Right renal pelvis (tissue), 4 donors: ENCODE measurements at places on chromosomes 2 and 18. TPM values are rescaled to one million over a fixed set of nuclear protein-coding genes. Genes with fewer than 3 reads are reported as not detected.

GRCh38 chr2:42421157-42421485 is 60.1 kb upstream of the COX7A2L start:
- DNase-seq: no peak

DNA sequence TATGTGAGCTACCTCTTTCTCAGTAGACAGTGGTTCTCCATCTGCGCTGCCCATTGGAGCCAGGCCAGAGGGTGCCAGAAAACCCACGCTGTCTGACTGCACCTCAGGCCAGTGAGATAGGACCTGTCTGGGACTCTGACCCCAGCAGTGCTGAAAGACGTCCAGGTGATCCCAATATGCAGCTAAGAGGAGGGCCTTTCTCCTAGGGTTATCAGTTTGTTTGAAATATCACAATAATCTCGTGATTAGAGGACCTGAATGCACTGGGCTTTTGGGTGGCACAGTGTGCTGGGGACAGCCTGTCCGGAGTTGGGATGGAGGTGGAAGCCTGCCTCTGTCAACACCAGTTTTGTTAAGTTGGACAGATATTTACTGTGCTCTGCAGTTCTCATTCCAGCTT is 216.3 kb downstream of the LDLRAD4 start:
- DNase-seq: no peak

DNA sequence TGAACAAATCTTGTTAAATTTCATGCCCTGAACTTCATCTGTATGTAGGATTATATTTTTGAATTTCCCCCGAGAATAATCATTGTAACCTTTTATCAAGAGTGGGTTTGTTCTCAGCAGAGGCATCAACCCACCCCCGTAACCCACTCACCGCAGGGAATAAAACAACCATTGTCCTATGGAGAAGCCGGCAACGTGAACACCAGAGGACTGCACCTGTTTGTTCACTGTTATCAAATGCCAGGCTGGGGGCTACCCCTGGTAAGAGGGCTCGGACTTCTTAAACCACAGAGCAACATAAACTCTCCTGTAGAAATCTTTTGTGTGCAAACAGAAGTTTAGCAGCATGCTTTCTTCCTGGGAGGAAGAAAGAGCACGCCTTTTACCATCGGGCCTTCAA is 610.4 kb downstream of the ERBB4 start:
- DNase-seq: no peak

DNA sequence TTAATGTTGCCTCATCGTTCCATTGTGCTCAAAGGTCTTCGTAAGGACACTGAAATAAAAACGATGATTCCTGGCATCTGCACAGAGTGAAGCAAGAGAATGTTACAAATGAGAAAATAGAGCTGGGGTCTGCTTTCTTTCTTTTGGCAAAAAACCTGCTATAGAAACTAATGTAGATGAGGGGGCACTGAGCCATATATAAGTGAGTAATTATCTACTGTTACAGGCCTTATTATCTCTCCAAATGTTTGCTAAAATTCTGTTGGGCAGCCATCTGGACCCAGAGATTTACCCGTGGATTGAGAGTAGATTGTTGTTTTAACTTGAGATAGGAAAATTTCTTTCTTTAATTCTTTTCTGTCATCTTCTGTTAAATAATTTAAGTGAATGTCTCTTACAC is 472.5 kb upstream of the PIK3C3 start:
- DNase-seq: no peak

ZAP70 gene
- 1.7 TPM for polyA plus RNA-seq

GRCh38 chr2:20623741-20624155 is 27.1 kb downstream of the HS1BP3 start:
- DNase-seq: no peak

PECR gene
- polyA plus RNA-seq: 45.9 TPM

DNA sequence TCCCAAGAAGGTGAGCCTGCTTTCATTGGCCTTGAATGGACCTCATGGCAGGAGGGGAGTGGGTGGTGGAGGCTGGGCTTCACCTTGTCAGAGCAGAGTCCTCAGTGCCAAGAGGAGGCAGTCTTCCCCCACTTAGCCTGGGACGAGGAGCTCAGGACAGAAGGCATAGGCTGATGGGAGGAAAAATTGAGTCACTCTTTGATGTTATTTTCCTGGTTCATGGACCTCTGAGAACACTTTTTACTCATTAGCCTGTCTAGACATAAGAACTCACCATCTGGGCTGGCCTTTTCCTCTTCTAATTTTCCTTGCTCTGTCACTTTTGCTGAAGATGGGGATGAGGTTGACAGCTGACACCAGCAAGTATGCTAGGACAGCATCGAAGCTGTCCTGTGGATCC is 225.7 kb upstream of the TNP1 start:
- no peak for DNase-seq

NIF3L1 gene
- polyA plus RNA-seq: 49.7 TPM

SP140 gene
- polyA plus RNA-seq: 0.50 TPM

DNA sequence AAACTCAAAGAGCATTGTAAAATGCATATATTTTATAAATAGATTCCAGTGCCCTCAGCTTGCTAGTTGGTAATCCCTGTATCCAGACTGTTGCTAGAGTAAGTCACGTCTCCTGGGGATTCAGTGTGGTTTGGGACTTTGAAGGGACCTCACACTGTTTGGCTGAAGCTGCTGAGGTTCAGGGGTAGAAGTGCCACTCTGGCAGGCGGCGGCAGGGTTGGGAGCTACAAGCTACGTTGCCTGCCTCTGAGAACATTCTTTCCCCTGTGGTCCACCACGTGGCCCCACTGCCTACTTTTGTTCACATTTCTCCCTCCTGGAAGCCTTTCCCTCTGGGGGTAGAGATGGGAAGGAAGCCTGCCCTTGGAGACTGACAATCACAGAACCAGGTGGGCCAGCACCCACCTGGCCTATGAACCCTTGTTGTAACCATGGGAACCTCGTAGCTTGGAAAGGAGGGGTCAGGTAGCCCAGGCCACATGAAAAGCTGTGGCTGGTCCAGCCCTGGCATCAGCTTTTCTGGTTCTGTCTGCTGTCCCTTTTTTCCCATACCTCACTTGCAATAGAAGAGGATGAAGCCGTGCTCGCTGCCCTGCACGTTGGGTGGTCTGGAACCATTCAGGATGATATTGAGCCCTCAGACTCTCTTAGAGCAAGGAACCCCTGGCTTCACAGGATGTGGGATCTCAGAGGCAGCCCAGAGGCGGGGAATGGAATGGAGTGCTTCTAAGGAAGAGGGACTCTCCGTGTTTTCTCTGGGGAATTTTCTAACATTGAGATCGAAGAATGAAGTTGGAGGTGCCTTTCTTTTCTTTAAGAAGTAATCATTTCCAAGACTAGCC is 2.9 kb downstream of the RNF144A start:
- no peak for DNase-seq

UGT1A10 gene
- 0.03 TPM for polyA plus RNA-seq

ABCG5 gene
- polyA plus RNA-seq: 0.46 TPM

DNA sequence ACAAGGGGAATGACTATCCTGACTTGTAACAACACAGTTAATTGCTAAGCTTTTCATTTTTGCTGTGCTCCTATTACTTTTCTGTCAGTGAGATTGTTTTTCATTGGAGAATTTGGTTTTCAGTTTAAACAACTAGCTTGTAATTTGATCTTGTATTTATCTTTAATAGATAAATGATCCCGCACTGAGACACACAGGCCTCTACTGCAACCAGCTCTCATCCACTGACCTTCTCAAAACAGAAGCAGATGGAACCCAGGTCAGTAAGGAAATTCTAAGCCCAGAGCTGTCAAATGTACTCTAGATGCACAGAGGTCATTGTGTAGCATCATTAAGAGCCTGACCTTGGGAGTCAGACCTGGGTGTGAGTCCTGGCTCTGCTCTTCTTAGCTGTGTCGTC is 30.7 kb downstream of the PTRHD1 start:
- DNase-seq: no peak

NFU1 gene
- 64.6 TPM for polyA plus RNA-seq

VIT gene
- not detected for polyA plus RNA-seq

- DNase-seq: no peak
Measured at GRCh38 chr2:50732796-50733195, 299.1 kb downstream of the NRXN1 start.

GRCh38 chr2:239189711-239190131 is 211.1 kb downstream of the HDAC4 start:
- DNase-seq: no peak

FRZB gene
- 12.1 TPM for polyA plus RNA-seq

ARHGAP25 gene
- polyA plus RNA-seq: 9.8 TPM

TDRD15 gene
- not detected for polyA plus RNA-seq

HOXD12 gene
- 0.21 TPM for polyA plus RNA-seq

- DNase-seq: no peak
Measured at GRCh38 chr18:4599312-4599711, 144.2 kb upstream of the DLGAP1 start.

SERPINB10 gene
- polyA plus RNA-seq: 0.34 TPM

- no peak for DNase-seq
Measured at GRCh38 chr2:214592011-214592410, 181.2 kb downstream of the VWC2L start.

POTEI gene
- not detected for polyA plus RNA-seq

ANTXR1 gene
- polyA plus RNA-seq: 96.9 TPM

DNA sequence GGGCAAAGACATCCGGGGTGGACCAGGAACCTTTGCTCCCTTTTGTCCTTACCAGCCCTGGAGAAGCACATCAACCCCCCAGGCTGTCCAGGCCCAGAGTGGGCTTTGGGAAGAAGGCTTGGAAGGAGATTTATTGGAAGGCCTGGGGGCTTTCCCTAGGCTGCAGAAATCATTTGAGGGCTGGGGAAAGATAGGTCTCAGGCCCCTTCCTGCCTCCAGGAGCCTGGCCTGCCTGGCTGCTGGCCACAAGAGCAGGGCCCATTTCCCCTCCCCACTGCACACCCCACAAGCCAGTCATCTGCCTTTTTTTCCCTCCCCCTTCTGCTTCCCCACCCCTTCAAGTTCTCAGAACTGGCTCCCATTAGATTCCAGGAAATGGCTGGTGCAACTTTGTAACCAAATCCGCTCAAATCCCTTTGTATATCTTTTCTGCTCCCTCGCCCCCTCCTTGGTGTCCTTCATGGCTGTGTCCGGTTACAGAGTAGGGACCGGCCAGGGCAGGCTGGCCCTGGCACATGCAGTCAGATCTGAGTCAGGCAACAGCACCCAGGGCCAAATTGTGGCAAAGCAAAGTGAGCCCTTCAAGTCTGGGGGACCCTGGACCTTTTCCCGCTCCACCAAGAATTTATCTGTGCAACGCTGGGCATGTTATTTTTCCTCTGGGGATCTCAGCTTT is 20.8 kb upstream of the TNP1 start:
- DNase-seq: peak; percentile 7

- DNase-seq: no peak
Measured at GRCh38 chr2:54599326-54599710, 124.1 kb upstream of the EML6 start.

DNA sequence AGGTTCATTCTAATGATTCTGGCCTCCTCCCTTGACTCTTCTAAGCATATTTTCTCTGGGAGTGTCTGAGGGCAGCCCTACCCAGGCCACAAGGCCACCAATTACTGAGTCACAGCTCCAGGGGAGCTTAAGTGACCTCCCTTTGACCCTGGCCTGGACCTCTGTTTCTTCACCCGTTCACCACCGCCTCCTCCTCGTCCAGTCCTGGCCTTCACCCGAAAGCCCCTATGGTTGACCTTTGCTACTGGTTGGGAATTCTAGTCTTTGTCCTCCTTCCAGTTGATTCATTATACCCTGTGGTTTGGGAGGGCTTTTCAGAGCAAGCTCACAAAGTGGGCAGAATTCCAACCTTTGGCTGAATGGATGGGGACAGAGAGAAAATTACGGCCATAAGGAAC is 72.6 kb downstream of the NRP2 start:
- DNase-seq: no peak

DNA sequence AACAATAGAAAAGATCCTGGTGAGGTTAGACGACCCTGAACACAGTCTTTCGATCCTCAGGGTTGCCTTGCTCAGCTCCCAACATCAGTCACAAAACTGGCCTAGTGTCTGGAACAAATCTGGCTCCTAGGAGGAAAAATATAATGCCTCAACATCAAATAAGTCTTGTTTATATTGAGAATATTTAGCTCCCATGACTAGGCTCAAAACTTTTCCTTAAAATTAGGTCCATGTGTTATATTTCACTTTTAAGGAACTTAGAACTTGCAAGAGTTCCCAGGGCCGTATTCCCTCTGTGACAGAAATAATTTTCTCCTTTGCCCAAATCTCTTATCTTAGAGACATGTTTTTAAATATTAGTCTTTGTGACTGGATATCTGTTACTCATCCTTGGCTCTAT is 819.7 kb upstream of the ZEB2 start:
- DNase-seq: no peak
